ENCODE measurements at places on chromosomes 13 and 19. TPM values are rescaled to one million over a fixed set of nuclear protein-coding genes. Genes with fewer than 3 reads are reported as not detected.

- DNase-seq, result peak; percentile 35
Measured at GRCh38 chr19:36488846-36489117, 579 bp downstream of the ZNF566 start.

- DNase-seq, result no peak
Measured at GRCh38 chr19:11096210-11096841, 7.1 kb downstream of the LDLR start.

KRTDAP gene
- 1.4 TPM for polyA plus RNA-seq

DNA sequence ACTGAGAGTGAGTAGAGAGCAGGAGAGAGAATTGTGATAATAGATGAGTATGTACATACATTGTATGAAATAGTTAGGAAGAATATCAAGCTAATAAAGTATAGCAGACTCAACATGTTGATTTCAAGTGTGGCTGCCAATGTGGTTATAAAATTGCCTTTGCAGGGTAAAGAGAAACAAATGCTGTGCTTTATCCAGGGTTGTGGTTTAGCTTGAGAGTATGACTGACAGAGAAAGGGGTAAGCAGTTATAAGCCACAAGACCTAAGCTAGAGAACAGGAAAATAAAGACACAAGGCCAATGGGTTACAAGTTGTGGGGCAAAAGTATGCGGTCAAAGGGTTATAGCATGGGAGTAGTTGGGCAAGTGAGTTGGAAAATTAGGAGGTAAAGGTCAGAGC, 1217.5 kb downstream of the DIAPH3 start:
- DNase-seq, result no peak

SRRM5 gene
- polyA plus RNA-seq, result 2.5 TPM

DNA sequence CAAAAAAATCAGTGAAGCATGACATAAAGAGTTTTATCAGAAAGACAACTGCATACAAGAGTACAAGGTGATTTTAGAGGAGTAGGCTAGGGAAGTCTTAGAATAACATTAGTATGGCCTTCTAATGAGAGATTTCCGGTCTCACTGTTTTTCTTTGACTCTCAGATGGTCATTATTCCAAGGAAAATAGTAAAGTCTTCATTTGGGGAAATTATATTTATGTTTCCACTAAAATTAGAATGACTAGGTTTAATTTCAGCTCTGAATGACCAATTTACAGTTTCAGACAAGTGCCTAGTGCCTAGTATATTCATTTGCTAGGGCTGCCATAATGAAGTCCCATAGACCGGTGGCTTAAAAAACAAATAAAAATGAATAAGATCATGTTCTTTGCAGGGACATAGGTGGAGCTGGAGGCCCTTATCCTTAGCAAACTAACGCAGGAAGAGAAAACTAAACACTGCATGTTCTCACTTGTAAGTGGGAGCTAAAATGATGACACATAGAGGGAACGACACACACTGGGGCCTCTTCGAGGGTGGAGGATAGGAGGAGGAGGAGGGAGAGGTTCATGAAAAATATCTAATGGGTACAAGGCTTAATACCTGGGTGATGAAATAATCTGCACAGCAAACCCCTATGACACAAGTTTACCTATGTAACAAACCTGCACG, 303.1 kb downstream of the PCDH9 start:
- no peak for DNase-seq

DNA sequence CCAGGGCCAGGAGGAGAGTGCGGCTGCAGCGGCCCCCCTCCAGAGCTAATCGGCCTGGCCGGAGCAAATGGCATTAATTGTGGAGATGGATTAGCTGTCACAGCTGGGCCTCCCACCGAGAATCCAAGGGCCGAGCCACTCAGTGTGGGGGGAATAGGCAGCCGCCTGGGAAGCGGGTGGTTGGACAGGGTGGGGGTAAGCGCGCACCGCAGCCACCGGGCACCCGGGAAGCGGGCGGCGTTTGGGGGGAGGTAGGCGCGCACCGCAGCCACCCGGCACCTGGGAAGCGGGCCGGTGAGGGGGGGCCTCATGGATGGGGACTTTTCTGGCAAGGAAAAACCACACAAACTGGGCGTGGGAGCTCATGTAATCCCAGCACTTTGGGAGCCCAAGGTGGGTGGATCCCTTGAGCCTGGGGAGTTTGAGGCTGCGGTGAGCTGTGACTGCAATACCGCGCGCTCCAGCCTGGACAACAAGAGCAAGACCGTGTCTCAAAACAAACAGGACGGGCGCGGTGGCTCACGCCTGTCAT, 9.7 kb downstream of the R3HDM4 start:
- no peak for DNase-seq

DNA sequence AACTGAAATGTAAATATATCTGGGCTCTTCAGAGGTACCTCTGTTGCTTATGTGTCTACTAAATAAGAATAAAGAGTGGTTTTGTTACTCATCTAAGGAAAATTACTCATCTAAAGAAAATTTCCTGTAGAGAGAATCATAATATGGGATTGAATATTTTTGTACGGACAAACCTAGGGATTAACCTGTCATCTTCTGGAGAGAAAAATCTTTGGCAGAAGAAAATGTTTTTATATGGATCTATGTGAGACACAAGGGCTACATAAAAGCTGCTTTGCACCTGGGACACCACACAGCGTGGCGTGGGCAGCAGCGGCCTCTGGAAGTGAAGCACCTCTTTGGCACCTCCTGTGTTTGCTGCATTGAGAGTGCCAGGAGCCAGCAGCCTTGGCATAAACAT, 242.9 kb upstream of the DACH1 start:
- DNase-seq, result no peak

DNA sequence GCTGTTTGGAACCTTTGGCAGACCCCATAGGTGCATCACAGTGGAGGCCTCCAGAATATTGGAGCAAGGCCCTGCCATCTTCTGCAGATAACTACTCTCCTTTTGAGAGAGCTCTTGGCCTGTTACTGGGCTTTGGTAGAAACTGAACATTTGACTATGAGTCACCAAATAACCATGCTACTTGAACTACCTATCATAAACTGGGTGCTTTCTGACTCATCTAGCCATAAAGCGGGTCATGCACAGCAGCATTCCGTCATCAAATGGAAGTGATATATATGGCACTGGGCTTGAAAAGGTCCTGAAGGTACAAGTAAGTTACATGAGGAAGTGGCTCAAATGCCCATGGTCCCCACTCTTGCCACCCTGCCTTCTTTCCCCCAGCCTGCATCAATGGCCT, 782.5 kb upstream of the SLITRK6 start:
- DNase-seq, result no peak

DNA sequence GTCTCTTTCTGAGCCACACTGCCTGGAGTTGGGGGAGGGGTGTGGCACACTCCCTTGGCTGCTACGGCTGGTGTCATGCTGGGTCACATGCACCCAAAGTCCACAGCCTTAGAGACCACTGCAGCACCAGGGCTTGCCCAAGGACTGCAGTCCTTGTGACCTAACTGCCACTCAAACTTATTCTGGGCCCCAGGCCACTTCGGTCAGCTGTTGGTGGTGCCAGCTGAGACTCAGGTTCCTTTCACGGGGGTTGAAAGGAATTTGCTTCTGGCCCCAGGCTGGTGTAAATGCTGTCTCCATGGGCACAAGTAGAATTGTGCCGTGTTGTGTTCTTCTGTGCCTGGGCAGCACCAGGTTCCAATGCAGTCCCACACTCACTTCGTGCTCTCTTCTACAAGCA, 9.5 kb upstream of the VN1R1 start:
- DNase-seq, result no peak

GRCh38 chr13:40213779-40214178, 452.7 kb downstream of the FOXO1 start:
- DNase-seq, result no peak

FCER2 gene
- polyA plus RNA-seq, result 0.39 TPM

LILRA5 gene
- 0.84 TPM for polyA plus RNA-seq

ZNF418 gene
- polyA plus RNA-seq, result 43.6 TPM

- DNase-seq, result no peak
Measured at GRCh38 chr19:50401605-50402450, 16.9 kb upstream of the SPIB start.

DNA sequence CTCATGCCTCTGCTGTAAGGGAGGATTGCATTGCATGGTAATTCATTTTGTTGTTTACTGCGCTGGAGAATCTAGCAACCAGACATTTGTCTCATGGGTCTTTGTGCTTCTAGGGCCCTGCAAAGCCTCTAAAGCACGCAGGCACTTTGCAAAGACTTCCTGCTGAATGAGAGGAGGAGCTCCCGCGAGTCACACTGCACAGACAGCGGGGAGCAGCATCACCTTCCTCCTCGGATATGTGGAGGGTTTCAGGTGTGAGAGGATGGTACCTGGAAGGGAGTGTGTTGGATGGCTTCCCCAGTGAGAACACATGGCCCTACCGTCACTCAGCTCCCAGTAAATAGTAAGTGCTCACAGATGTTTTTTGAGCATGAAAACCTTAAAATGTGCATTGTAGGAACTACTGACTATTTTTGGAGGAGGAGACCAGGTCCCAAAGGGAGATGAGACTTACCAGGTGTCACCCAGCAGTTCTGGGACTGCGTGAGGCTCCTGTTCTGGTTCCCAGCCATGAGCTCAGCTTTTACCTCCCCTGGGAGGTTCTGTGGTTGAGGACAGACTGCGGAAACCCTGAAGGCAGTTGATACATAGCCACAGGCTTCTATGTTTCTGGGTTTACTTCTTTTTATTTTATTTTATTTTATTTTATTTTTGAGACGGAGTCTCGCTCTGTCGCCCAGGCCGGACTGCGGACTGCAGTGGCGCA, 278.0 kb downstream of the FGF9 start:
- no peak for DNase-seq

DNA sequence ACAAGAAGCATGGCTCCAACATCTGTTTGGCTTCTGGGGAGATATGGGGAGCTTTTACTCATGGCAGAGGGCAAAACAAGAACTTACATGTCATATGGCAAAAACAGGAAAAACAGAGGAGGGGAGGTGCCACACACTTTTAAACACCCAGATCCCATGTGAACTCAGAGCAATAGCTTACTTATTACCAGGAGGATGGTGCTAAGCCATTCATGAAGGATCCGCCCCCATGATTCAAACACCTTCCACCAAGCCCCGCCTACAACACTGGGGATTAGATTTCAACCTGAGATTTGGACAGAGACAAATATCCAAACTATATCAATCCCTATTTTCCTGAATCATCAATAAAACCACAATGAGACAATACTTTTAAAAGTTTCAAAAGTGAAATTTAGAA, 712.1 kb downstream of the PCDH9 start:
- no peak for DNase-seq

- no peak for DNase-seq
Measured at GRCh38 chr13:99030326-99030725, 52.5 kb upstream of the DOCK9 start.

- DNase-seq, result no peak
Measured at GRCh38 chr13:43986421-43986981, 106.8 kb downstream of the LACC1 start.

SIGLEC8 gene
- 0.06 TPM for polyA plus RNA-seq

DNA sequence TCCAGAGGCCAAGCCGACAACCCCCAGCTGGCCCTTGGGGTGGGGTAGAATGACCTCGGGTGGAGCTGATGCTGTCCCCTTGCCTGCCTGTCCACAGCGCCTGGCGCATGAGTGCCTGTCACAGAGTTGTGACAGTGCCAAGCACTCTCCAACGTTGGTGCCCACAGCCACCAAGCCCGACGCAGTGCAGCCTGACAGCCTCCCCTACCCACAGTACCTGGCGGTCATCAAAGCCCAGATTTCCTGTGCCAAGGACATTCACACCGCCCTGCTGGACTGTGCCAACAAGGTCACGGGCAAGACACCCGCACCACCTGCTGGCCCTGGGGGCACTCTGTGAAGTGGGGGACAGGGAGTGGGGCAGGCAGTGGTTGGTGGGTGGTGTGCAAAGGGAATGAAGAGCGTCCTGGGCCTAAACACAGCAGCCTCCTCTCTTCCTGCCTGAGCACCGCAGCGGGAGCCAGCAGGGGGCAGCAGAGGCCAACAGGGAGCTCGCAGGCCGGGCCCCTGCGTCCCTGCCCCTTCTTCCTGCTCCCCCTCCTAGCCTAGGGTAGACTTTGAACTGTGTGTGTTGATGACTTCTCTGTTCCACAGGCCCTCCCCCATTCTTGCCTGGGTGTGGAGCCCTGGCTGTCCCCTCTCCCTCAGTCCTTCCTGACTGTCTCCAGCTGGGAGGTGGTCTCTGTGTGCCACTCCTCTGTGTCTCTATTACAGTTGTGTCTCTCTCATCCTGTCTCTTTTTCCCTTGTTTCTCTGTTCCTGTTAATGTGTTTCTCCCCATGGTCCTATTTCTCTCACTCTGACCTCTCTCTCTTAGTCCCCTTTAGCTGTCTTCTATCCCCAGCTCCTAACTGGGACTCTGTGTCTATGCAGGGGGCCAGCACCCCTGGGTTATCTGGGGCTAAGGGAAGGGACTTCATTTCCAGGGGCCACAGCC, 6.5 kb downstream of the MED29 start:
- peak; percentile 90 for DNase-seq

DNA sequence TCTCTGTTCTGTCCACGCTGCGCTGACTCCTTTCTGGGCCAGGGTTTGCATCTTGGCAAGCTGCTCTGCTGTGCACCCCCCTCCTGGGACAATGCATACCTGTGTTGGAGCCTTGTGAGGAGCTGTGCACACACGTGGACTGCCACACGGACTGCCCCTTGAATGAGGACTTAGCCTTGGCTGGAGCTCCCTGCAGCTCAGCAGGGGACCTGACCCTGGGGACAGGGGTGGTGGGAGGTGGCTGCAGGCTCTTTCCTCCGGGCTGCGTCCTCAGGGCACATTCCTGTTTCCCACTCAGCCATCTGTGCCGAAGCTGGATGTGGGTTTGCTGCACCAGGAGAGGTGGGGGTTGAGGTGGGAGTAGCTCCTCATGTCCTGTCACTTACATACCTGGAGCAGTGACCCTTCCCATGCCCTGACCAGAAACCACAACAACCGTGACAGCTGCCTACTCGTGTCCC, 8.2 kb downstream of the RAB11B start:
- DNase-seq, result no peak

GRCh38 chr19:10478903-10479384, 24.2 kb downstream of the KEAP1 start:
- DNase-seq, result peak; percentile 68

DNA sequence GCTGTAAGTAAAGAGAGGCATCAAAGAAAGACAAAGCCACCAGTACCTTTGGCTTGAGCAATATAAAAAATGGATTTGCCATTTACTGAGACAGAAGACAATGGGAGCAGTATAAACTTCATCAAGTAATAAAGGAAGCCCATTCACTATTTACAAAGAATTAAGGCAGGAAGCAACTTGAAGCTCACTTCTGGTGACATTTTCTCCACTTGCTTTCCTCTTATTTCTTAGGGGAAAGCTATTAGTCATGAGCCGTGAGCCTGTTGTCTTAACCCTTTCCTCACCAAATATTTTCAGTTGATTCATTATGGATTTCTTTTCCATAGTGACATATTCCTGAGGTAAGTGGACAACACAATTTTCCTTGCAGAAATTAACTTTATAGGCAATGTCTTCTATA, 156.8 kb downstream of the DNAJC3 start:
- no peak for DNase-seq

FAAP24 gene
- 3.4 TPM for polyA plus RNA-seq

CYP4F12 gene
- polyA plus RNA-seq, result 5.8 TPM

- DNase-seq, result peak; percentile 93
Measured at GRCh38 chr19:10270616-10271394, at the start of gene ICAM1. TSS of gene ICAM1 (plus strand) at chr19:10271120. CDS start at chr19:10271160, 40 bp downstream.

FAM216B gene
- 10.7 TPM for polyA plus RNA-seq
